ENCODE measurements at places on chromosomes 7 and 10. TPM values are rescaled to one million over a fixed set of nuclear protein-coding genes. Genes with fewer than 3 reads are reported as not detected.
A peak's percentile ranks its signal among the peaks of the same experiment; 100 is the strongest.

- DNase-seq, result peak; percentile 26
These were observed 3.2 kb downstream of the DNAJB6 start for GRCh38 chr7:157339777-157340677.

DNA sequence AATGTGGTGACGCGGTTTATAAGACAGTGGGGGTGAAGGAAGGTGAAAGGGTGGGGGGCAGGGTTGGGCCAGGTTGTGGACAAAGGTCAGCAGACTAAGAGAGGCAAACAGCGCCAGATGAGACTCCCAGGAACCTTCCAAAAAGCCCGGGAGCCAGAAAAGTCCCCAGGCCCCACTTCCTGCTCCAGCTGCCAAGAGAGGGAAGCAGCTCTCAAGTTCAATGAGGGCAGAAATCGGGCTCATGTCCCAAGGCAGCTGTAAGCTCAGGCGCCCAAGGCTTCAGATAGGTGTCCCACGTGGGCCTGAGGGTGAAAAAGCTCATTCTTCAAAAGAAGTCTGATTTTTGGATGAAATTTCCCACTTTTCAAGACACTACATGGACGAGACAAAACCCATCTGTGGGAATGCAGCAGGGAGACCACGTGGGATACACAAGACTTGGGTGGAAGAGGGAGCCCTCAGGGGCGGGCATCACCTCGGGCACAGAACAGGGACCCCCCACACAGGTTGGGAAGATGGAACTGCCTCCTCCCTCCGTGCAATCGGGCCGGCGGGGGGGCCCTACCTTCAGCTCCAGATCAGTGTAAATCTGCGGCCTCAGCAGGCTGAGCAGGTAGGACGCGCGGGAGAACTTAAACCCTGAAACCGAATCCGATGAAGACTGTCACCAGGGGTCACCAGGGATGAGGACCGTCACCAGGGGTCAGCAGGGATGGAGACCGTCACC lies 7.8 kb downstream of the PYROXD2 start:
- no peak for DNase-seq

The CXCL12 gene
- total RNA-seq, result 16.5 TPM

The NPC1L1 gene
- not detected for total RNA-seq

DNA sequence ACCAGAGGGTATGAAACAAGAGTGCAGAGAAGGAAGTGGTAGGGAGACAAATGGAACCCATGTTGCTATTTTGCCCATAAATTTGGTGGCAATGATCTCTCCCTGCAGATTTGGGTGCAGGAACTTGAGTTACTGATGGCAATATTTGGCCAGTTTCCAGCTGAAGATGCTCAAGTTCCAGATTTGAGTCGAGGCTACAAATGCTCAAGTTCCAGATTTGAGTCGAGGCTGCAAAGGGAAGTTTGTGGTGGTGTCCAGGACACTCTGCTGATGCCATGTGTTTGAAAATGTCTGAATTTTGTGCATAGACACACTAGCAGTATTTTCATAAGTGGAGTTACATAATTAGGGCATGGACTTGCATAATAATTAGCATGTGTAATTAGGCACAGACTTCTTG lies 40.8 kb downstream of the TBXAS1 start:
- no peak for DNase-seq

DNA sequence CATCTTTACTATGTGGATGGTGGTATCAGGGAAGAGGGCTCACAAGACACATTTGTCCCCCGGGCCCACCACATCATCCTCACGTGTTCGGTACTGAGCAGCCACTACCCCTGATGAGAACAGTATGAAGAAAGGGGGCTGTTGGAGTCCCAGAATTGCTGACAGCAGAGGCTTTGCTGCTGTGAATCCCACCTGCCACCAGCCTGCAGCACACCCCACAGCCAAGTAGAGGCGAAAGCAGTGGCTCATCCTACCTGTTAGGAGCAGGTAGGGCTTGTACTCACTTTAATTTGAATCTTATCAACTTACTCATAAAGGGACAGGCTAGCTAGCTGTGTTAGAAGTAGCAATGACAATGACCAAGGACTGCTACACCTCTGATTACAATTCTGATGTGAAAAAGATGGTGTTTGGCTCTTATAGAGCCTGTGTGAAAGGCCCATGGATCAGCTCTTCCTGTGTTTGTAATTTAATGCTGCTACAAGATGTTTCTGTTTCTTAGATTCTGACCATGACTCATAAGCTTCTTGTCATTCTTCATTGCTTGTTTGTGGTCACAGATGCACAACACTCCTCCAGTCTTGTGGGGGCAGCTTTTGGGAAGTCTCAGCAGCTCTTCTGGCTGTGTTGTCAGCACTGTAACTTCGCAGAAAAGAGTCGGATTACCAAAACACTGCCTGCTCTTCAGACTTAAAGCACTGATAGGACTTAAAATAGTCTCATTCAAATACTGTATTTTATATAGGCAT lies 9.1 kb upstream of the CSGALNACT2 start:
- peak; percentile 68 for DNase-seq

The EGR2 gene
- total RNA-seq, result 0.56 TPM

The CACNB2 gene
- total RNA-seq, result not detected

DNA sequence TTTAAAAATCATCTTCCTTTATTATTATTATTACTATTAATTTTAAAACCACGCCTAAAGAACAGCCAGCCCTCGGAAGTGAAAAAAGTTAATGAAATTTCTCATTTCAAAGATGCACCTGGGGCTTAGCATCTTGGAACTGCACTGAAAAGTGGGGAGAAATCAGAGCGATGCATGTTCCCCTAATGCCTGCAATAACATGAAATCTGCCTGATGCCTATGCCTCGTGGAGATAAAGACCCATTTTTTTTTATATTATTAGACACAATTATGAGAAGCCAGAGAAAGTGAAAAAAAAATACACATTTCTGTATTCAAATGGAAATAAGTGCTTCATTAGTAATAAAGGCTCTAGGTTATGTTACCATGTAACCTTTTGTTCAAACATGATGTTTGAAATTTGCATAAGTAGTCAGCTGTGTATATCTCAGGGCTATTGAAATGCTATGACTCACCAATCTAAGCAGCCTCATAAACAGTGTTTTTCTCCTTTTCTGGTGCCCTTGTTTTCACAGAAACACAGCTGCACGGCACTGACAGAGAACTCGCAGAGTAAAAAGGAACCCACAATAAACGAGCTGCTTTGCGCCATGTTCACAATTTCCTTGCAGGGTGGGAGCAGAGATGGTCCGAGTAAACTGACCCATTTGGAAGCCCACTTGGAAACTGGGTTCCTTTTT lies 175.8 kb upstream of the PRKCQ start:
- DNase-seq, result no peak

- DNase-seq, result no peak
These were observed 1.3 kb upstream of the CHST3 start for GRCh38 chr10:71962901-71963300.

The AGBL3 gene
- total RNA-seq, result 0.40 TPM

The GDF2 gene
- not detected for total RNA-seq

- no peak for DNase-seq
These were observed 29.2 kb downstream of the CALML5 start for GRCh38 chr10:5470062-5470751.

The BAG3 gene
- total RNA-seq, result 26.9 TPM

The ACSM6 gene
- not detected for total RNA-seq

DNA sequence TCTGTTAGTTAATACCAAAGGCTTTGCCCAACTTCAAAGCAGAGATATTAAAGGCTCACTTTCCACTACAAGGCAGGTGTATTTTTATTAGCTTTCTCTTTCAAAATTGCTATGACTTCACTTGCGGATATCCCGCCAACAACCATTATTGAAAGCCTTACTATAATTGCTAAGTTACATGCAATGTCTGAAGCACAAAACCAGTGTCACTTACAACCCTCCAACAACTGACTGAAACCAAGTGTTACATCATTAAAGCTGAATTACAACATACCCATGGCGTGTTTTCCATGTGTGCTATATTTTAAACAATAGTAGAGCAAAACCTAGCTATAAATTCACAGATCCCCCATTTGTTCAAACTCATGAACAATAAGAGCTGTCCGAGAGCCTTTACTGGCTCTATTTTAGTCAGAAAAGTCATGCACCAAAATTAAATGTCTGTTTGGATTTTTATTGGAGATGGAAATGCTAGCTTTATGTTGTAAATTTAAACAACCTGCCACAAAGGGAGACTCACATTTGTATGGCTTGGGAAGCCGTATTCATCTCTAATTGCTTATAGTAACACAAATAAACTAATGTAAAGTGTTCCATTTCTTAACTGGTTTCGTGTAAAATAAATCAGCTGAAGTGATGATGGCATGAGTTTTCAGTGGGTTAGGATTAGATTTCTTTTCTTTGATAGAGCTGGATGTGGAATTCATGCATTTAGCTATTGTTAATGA lies 227.1 kb downstream of the AGMO start:
- no peak for DNase-seq

- DNase-seq, result no peak
These were observed 467.9 kb upstream of the AUTS2 start for GRCh38 chr7:69130396-69130795.

GRCh38 chr10:59465088-59465487 lies 102.7 kb upstream of the FAM13C start:
- no peak for DNase-seq

The SPDYE16 gene
- not detected for total RNA-seq

The CFAP43 gene
- total RNA-seq, result 0.89 TPM

GRCh38 chr10:14285941-14286560 lies 44.7 kb downstream of the FRMD4A start:
- DNase-seq, result no peak

The GSDME gene
- total RNA-seq, result 4.1 TPM

DNA sequence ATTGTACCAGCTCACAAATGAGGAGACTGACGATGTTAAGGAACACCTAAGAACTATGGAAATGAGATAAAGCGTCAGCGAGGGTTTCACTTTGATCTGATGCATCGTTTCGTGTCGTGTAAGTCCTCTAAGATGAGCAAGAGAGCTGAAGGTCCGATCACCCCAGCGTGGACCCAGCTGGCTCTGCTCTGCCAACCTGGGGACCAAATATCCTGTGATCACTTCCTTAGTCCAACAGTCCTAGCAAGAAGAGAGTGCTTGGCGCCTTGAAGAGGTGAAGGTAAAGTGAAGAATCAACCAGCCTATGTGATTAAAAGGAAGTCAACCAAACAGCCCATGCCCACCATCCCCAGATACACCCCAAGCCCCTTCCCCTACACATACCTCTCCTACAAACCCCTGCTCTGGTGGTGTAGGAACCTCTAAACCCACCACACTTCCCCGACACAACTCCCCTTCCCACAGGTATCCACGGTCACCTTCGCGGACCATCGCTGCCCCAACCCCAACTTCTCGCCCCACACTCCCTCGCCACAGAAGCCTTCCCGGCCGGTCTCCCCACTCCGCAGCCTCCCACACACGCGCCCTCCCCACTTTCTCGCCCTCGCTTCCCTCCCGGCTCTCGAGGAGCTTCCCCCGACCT lies 722 bp downstream of the UPF2 start:
- peak; percentile 9 for DNase-seq

DNA sequence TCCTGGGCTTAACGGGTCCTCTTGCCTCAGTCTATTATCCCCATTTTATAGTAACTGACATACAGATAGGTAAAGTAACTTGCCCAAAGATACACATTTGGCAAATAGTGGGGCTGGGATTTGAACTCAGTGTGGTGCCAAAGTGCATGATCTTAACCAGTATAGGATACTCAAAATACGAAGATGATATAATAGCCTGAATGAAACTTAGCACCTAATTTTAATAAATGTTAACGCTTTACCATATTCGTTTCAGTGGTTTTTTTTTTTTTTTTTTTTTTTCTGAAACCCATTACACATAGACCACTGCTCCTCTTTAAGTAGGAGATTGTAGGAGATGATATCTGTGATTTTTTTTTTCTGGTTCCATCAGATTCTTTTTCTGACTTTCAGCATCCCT lies 21.4 kb downstream of the ACTR3B start:
- no peak for DNase-seq

GRCh38 chr10:3825244-3825643 lies 40.2 kb upstream of the KLF6 start:
- DNase-seq, result peak; percentile 92

The MEOX2 gene
- not detected for total RNA-seq

GRCh38 chr10:1187151-1187854 lies 131.1 kb downstream of the WDR37 start:
- DNase-seq, result peak; percentile 17

DNA sequence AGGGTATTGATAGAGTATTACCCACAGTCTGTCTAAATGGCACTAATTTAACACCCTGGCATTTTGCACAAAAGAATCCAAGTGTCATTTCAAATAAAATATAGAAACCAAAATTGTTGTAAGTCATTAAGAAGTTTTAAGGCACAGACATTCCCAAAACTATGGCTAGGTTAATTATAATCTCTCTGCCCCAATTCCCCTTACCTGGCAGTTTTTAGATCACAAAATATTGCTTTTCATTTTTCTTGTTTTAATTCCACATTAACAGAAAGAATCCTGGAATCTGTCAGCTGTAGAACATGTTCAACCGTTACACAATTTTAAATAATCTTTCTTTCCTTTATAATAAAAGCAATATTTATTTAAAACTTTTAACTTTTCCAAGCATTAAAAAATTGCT lies 56.1 kb upstream of the PALS2 start:
- DNase-seq, result no peak

- DNase-seq, result no peak
These were observed 74.9 kb downstream of the GFRA1 start for GRCh38 chr10:116197946-116198675.

- peak; percentile 31 for DNase-seq
These were observed 10.6 kb upstream of the LIPM start for GRCh38 chr10:88791924-88792323.

The SPAM1 gene
- total RNA-seq, result not detected

GRCh38 chr7:112112822-112113255 lies 93.4 kb downstream of the DOCK4 start:
- no peak for DNase-seq

The NPY4R2 gene
- 0.26 TPM for total RNA-seq

The PDE1C gene
- 50.1 TPM for total RNA-seq

DNA sequence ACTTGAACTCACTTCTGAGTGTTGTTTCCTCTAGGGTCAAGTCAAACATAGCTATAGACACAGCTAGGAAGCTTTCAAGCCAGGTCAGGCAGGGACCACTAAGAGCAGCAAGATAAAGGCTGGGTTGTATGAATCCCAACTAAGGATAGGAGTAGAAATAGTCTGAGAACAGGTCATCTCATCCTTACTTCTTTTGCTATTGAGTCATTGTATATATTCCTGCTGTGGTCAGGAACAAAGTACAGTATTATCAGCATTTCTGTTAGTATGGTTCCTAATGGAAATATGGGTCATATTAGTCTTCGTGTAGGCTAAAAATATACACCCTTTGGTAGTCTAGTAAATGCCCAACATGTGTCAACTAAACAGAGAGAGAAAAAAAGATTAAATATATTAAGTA lies 145.3 kb downstream of the BTAF1 start:
- DNase-seq, result no peak

DNA sequence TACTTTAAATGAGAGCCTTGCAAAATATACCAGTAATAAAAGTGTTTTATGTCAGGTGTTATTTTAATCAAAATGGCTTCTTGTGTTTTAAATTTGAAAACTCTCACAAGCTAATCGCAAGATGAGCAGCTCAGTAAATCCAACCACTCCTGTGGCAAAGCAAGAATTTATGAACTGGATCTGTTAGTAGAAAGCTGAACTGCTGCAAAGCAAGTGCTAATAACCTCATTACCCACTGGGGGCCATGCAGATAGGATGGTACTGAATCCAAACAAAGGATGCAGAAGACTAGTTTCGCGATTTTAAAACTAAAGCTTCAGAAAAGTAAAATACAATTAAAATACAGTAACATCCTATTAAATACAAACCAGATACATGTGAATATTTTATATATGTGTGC lies 468.0 kb downstream of the PARD3 start:
- no peak for DNase-seq
